ENCODE measurements at places on chromosomes 16 and 17.

- no peak for DNase-seq
Measured at GRCh38 chr17:64340557-64340956, 50.1 kb downstream of the PECAM1 start.

GRCh38 chr16:65933703-65934102 lies 432.8 kb upstream of the CDH5 start:
- no peak for DNase-seq

GRCh38 chr16:48098472-48098871 lies 57.3 kb downstream of the ABCC12 start:
- DNase-seq = no peak

- no peak for DNase-seq
Measured at GRCh38 chr16:50539053-50539695, 9.0 kb upstream of the NKD1 start.

DNA sequence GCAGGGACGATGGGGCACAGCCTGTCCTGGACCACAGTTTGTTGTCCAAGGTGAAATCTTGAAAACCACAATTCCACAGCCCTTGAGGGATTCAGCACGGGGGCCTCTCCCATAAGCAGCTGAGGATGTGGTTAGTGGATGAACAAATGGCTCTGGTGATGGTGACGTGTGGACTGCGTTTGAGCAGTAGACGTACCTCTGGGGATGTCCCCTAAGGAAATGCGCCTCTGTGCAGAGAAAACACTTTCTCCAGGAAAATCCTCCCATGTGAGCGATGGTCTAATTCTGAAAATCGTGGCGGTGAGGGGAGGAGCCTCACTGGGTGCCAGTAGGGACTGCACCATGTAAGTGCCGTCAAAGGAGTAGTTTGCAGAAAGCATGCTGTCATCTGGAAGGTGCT lies 2.7 kb upstream of the SEPTIN12 start:
- no peak for DNase-seq

GRCh38 chr16:2904100-2904921 lies 7.4 kb upstream of the FLYWCH1 start:
- peak; percentile 69 for DNase-seq

DNA sequence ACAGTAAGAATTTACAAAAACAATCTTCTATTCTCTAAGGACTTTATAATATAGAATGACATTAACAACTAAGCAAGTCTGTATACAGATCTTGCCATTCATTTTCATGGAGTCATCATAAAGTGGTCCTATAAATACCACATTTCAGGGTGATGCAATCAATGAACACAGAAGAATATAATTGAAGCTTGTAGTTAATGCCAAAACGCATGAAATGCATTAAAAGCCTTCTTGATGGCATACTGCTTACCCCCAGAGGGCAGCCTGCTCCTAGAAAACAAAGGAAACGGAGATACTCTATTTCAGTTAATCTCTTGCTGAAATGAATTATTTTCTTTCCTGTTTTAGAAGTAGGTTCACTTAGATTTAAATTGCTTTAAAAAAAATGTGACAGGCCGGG lies 45.2 kb upstream of the STAC2 start:
- no peak for DNase-seq

DNA sequence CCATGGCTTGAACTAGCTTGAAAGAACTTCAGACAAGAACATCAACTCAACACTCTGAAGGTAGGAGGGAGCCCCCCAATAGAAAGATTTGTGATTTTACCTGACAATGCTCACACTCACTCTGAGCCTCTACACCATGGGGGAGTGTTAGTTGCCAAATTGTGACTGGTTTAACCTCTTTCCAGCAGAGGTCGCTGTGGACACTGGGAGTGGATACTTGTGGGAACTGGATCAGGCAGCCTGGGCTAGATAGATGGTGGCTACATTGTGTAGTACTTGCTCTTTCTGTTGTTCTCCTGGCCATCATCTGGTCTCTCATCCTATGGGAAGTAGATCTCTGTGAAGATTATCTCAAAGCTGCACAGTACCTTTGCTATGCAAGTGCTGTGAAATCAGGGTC lies 2.9 kb downstream of the SMPD3 start:
- peak; percentile 7 for DNase-seq

DNA sequence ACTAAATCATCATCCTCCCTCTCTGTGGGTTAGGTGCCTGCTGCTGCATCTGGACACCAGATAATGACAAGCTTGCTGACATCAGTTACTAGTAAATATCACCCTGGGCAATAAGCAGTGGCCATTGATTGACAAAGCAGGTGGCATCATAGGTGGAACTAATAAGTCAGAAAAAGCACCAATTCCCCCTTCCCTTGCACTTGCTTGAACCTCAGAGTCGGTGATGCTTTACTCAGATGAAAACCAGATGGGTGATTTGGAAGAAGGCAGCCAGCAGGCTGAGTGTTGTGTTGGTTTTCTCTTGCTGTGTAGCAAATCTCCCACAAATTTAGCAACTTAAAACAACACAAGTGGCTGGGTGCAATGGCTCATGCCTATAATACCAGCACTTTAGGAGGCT lies 146.9 kb upstream of the NOL11 start:
- no peak for DNase-seq

DNA sequence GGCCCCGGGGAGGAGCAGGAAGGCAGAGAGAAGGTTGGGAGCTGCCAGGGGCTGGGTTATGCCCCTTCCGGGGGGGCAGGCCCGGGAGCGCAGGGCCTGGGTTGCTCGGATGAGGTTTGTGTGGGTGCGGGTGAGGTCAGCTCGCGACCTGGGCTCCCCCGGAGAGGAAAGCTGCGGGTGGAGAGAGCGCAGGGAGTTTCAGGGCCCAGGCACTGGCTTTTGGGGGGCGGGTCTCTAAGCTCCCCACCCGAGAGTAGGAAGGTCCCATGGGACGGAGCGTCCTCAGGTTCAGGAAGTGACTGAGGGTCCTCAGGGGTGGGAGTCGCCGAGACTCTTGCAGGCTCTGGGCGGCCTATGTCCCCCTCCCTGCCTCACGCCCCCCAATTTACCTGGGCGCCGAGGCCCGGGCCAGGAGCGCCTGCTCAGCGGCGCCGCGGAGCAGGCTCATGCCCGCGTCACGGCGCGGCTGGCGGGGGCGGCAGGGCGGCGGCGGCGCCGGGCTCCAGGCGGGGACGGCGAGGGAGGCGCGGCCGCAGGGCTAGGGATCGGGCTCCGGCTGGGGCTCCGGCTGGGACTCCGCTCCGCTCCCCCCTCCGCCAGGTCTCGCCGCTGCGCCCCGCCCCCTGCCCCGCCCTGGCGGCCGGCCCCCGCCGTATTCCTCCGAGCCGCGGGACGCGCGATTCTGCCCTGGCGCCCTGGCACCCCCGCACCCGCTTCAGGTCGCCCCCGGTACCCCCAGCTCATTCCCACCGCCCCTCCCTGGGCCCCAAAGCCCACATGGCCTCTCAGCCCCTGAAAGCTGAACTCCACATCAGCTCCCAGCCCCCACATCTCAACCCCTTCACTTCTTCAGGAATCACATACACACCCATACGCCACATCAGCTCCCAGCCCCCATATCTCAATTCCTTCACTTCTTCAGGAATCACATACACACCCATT lies at the start of gene DOK4:
DOK4 (minus strand) TSS at position 578 of the 942 bp plus-strand sequence. CDS start 6,986 bp downstream, outside the sequence.
- DNase-seq = peak; percentile 6

DNA sequence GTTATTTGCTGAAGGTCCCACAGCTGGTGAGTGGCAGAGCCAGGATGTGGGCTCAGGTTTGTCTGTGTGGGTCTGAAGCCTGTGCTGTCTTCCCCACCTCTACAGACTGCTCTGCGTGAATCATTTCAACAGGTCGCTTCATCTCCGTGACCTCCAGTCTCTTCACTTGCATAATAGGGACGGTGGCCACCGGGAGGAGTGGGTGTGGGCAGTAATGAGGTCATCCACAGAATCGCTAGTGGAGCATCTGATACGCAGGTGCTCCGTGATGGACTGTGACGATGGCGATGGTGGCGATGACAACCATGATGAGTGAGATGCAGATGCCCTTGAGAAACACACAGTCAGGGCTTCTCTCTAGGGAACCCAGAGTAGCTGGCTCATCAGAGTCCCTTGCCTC lies 120.2 kb downstream of the RAP1GAP2 start:
- no peak for DNase-seq

- no peak for DNase-seq
Measured at GRCh38 chr16:31529937-31530312, 2.2 kb downstream of the AHSP start.

- DNase-seq = no peak
Measured at GRCh38 chr17:42893359-42893758, 7.2 kb upstream of the G6PC1 start.

GRCh38 chr17:72514321-72514861 lies 393.6 kb downstream of the SOX9 start:
- no peak for DNase-seq

DNA sequence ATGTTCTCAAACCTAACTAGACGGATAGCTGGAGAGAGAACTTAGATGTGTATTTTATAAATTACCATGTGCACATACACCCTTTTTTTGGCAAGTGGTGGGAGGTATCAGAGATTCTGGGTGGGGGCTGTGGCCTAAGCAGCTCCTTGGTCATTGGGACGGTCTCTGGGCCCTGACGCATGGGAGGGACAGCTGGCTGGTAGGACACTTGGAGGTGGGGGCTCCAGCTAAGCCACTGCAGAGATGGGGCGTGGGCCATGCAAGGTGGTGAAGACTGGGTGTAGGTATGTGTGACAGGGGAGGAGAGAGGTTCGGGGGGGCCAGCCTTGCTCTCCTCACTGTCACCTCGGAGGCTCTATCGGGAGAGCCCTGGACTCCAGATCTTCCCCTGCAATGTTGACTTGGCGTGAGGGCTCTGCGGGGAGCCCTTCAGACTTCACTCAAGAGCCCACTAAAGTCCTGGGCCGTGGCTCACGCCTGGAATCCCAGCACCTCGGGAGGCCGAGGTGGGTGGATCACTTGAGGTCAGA lies 17.1 kb downstream of the C1QTNF1 start:
- no peak for DNase-seq

DNA sequence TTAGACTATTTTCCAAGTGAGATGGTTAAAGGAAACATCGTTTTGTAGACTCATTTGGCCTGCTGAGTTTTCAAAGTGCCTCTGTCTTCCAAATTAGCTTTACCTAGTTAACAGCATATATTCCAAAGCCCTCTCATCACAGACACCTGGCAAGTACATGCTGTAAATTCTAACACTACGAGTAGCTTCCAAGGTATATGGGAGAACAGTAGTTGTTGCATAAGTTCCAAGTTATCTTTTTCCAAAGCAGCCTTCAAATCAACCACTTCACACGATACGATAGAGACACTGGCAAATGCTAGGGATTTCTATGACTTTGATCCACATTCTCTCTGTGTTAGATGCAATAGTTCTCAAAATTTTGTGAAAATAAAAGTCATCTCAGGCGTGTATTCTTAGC lies 299.3 kb downstream of the CNTNAP4 start:
- DNase-seq = no peak

- DNase-seq = no peak
Measured at GRCh38 chr16:68291227-68291626, 19.5 kb downstream of the SLC7A6OS start.

DNA sequence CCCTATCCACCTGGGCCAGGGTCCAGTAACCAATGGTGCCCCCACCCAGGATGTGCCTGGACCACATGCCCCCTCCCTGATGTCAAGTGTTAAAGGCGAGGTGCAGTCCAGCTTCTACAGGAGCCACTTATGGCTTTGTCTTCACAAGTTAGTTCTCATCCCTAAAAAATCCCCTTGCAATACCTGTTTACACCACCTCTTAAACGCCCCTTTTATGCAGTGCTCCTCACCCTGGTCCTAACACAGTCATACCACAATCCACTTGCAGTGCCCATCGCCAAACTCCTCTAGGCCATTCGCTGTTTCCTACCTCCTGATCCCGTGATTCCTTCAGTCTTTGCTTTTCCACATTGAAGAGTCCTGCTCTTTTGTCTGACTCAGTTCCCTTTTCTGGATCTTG lies 7.1 kb downstream of the GLYR1 start:
- DNase-seq = no peak

DNA sequence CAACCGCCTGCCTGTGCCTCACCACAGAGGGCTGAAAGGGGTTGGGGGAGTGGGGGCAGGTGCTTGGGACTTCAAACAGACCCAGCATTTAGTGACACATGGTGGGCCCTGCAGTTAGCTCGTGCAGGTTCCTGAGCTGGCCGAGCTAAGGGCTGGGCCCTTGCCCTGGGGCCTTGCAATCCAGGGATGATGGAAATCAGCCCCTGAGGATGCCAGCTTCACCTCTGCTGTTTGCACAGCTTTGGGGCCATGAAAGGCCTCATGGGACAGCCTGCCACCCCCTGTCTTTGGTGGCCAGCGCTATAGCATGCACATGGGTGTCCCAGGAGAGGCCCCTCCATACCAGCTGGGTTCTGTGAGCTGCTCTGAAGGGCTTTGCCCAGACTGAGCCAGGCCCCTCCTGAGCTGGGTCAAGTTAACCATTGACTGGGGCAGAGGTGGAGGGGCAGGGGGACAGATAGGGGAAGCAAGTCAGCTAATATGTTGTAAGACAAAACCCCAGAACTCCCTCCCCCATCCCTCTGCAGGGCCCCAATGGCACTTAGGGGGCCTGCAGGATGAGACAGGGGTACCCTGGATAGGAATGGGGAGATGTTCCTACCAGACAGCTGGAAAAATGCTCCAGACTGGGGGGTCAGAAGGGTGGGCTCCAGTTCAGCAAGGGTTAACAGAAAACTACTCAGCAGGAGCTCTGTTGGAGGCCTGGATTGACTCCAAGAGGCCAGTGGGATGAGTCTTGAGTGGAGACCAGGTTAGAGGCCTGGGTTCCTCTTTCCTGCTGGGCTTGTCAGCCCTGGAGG lies 692 bp downstream of the PRR15L start:
- no peak for DNase-seq

GRCh38 chr17:52170963-52171572 lies 12.6 kb upstream of the CA10 start:
- no peak for DNase-seq

GRCh38 chr16:72844225-72844920 lies 203.6 kb downstream of the ZFHX3 start:
- DNase-seq = no peak

DNA sequence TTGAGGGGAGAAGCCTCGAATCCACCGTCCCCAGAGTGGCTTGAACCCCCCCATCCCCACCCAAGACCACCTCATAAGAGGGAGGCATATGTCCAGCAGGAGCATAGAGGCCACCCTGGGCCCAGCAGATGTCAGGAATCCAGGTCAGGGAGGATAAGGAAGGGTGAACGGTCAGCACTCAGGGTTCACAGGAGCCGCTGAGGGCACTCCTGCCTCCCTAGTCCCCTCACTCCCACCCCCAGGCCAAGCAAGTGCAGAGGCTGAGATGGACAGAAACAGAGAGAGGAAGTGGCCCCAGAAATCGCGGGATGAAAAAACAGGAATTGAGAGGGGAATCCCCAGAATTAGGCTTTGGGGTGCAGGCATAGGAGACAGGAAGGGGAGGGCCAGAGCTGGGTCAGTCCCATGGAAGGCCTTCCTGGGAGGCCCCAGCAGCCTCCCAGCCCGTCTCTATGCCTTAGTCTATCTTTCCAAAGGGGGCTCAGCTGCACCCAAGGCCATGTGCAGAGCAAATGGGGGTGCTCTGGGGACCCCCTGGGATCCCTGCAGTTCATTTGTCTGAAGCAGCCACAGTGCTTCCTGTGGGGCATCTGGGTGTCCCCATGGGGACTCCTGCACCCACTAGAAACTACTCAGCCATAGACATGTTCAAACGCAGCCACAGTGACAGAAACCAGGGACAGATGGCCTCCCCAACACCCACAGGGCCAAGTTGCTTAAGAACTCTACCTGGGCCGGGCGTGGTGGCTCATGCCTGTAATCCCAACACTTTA lies 1.7 kb downstream of the CMTM3 start:
- DNase-seq = no peak

GRCh38 chr16:78275420-78275819 lies 176.0 kb downstream of the WWOX start:
- DNase-seq = no peak

- DNase-seq = no peak
Measured at GRCh38 chr16:81112453-81112852, 16.3 kb upstream of the GCSH start.
